ENCODE measurements at places on chromosomes 7 and 10.

GRCh38 chr7:46007194-46007593 is 86.1 kb upstream of the IGFBP3 start:
- DNase-seq, result no peak

GRCh38 chr7:108109221-108109908 is 20.8 kb downstream of the LAMB4 start:
- peak; percentile 35 for DNase-seq

- no peak for DNase-seq
Observed at GRCh38 chr7:34038816-34039470, 133.6 kb downstream of the BMPER start.

- peak; percentile 44 for DNase-seq
Observed at GRCh38 chr10:103193820-103194529, 903 bp upstream of the NT5C2 start.

GRCh38 chr10:63257778-63258177 is 124.7 kb downstream of the NRBF2 start:
- no peak for DNase-seq

- no peak for DNase-seq
Observed at GRCh38 chr7:139768249-139768824, 9.5 kb downstream of the HIPK2 start.

- no peak for DNase-seq
Observed at GRCh38 chr7:140605337-140605736, 35.3 kb downstream of the DENND2A start.

- no peak for DNase-seq
Observed at GRCh38 chr10:125409756-125410155, 249.4 kb upstream of the CTBP2 start.

DNA sequence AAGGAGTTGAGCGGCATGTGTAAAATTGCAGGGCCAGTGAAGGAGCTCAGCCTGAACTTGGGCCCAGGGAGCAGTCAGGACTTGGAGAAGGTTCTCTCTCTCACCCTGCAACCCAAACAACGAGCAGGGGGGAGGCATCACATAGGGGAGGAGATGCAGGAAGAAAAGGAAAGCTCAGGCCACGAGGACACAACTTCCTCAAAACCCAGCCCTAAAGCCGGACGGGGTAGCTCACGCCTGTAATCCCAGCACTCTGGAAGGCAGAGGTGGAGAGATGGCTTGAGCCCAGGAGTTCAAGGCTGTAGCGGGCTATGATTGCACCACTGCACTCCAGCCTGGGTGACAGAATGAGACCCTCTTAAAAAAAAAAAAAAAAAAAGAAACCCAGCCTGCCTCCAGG is 629.1 kb downstream of the PARD3 start:
- DNase-seq, result no peak

- DNase-seq, result no peak
Observed at GRCh38 chr7:159147687-159148086, 3.0 kb upstream of the VIPR2 start.

- no peak for DNase-seq
Observed at GRCh38 chr7:65404020-65404419, 30.4 kb downstream of the ZNF92 start.

DNA sequence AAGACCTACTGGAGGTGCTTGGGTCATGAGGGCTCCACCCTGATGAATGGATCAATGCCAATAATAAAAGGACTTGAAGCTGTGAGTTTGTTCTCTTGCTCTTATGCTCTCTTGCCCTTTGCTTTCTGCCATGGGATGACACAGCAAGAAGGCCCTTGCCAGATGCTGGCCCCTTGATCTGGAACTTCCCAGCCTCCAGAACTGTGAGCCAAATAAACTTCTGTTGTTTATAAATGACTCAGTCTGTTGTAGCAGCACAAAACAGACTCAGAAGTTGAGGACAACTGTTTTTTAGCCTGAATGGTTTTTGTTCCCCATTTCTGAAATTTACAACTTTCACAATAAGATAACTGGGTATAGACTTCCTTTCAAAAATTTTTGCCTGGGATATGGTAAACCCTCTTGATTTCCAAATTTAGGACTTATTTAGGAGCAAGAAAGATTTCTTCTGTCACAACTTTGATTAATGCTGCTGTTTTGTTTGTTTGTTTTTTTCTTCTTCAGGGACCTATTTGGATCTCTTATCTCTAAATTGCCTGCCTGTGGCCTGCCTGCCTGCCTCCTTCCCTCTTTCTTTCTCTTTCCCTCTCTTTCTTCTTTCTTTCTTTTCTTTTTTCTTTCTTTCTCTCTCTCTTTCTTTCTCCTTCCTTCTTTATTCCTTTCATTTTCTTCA is 12.1 kb downstream of the ENTPD1 start:
- no peak for DNase-seq

GRCh38 chr7:75842836-75843446 is 29.3 kb upstream of the CCL24 start:
- DNase-seq, result peak; percentile 93

- no peak for DNase-seq
Observed at GRCh38 chr10:26857991-26858706, 2.6 kb downstream of the ABI1 start.

GRCh38 chr10:11406746-11407145 is 204.7 kb downstream of the USP6NL start:
- DNase-seq, result no peak

- no peak for DNase-seq
Observed at GRCh38 chr10:89163265-89163995, 43.7 kb downstream of the CH25H start.

GRCh38 chr10:119302172-119302571 is 94.8 kb downstream of the GRK5 start:
- no peak for DNase-seq

DNA sequence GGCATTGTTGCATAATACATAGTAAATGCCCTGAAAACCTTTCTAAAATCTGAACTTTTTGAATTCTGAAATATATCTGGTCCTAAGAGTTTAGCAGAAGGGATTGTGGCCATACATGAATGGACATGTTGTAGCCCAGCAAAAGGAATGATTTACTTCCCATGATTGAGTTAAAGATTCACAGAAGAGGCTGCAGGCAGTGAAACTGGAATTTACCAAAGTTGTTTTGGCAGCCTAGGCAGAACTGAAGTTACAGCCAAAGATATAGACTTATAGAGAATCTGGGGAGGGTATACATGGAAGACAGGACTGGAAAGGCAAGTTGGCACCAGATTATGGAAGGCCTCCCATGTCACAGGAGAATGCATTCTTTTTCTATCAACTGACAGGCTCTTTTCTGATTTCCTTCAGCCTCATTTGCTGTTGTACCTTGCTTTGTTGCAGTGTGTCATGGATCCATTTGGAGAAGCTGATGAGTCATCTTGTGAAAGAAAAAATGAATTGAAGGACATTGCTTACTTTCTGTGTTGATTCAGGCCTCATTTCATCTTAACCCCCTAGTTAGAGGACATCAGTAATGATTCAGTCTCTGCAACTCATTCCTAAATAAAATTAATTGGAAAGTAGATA is 356.2 kb upstream of the LRGUK start:
- no peak for DNase-seq

DNA sequence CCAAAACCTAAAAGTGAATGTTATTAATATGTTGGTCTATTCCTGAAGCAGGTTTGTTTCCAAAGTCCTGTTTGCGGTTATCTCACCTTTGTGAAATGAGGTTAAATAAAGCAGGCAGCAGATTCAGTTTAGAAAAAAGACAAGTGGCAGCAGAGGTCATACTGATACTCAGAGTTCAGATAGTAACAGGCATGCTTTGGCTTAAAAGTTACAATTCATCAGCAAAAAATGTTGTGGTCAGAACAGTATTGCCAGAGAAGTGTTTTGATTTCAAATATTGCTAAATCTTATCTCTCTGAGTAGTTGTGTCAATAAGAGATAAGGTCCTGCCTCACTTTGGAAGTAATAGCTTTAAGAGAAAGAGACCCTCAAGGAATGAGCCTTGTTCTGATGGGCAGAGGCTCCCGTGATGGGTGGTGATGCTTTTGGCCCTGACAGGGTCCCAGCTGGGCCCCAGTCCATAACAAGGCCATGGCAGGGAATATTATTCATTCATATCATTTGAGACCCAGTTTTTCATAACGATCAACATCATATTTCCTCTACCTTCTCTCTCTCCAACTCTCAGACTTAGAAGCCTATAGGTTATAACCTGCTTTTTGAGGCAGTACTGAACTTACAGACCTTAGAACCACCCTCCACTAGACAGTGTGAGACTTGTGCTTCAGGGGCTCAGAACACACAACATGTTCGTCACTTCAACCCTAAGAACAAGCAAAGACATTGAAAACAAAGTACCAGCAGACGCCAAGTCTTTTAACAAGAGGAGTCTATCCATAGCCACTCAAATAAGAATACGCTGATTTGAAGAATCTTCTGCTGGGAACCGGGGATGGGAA is 58.5 kb upstream of the AHR start:
- DNase-seq, result no peak

DNA sequence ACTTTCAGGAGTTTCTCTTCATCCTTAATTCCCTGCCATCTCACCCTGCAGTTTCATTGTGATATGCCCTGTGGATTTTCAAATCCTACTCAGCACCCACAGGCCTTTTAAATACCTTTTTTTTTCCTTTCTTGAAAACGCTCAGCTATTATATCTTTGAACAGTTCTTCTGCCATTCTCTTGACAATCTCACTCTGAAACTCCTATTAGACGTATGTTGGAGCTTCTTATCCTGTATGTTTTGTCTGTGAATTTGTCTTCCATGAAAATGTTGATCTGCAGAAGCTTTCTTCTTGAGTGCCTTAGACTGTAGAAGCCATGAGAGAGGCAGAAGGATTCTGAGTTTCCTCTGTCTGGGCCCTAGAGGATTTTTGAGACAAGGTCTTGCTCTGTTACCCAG is 18.9 kb upstream of the YAE1 start:
- DNase-seq, result no peak

DNA sequence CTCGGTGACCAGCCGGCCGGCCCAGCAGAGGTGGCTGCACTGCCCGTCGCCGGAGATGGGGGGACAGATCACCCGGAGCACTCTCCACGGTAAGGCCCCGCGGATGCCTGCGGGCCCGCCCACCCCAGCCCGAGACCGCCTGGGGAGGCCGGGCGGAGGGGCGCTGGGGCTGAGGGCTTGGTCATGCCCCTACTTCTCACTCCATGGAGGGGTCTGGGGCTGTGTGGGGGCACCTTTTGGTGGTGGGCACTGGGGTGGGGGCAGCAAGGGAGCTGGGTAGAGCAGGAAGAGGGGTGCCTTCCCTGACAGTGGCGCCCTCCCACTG is 61.8 kb downstream of the NEURL1 start:
- DNase-seq, result no peak
